ENCODE measurements at places on chromosomes 16 and 17.
A peak's percentile ranks its signal among the peaks of the same experiment; 100 is the strongest.

DNA sequence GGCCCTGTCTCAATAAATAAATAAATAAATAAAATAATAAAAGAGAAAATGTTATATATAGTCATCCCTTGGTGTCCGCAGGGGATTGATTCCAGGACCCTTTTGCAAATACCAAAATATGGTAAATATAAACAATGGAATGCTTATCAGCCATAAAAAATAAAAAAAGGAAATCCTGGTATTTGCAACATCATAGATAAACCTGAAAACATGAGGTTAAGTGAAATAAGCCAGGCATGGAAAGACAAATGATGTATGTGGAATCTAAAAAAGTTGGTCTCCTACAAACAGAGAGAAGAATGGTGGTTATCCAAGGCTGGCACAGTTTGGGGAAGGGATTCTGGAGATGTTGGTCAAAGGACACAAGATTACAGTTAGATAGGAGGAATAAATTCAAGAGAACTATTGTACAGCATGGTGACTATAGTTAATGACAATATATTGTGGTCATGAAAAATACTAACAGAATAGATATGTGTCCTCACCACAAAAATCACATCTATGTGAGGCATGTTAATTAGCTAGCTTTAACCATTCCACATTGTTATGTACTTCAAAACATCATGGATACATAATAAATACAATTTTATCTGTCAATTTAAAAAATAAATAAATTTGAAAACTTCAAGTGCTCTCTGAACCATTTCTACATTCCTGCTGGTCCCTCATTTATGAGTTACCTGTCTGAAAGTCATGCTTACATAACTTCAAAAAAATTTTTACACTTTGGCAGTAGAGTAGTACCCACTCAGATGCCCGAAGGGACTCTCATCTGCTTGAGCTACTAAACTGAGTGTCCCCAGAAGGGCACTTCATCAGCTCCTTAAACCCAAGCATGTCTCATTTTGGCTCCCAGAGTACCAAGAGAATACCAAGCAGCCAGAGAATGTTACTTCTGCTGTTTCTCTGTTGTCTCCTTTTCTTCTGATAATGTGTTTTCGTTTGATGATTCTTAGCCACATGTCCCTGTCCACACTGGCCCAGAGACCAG, 26.6 kb downstream of the N4BP1 start:
- DNase-seq = no peak

GRCh38 chr16:77409311-77409710, 25.5 kb downstream of the ADAMTS18 start:
- no peak for DNase-seq

- no peak for DNase-seq
These were observed 16.9 kb downstream of the SLC43A2 start for GRCh38 chr17:1611715-1612114.

- DNase-seq = no peak
These were observed 20.0 kb downstream of the OR2C1 start for GRCh38 chr16:3375680-3376079.

DNA sequence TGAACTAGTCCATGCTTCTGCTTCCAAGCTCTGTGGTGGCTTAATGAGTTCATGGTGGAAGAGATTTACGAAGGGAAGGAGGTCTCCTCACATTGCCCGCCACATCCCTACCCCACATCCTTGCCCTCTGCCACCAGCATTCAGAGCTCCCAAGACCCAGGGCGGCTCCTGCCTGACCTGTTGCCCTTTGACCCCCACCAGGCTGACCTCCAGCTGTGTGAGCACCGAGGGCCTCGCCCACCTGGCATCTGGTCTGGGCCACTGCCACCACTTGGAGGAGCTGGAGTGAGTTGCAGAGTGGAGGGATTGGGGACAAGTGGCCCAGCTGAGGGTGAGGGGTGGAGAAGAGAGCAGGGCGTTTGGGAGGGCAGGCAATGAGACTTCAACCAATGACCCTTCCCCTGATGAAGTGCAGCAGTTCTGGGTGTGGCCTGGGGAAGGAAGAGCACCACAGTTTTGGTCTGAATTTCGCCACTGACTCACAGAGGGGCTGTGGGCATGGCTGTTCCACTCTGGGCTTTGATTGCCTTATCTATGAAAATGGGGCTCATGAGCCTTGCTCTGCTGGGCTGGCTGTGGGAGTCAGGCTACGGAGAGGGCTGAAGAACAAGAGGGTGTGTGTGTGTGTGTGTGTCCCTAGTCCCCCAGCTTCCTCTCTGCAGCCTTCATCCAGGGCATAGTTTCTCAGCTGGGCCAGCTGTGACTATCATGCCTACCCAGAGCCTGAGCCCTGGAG, 22.6 kb upstream of the CPNE2 start:
- no peak for DNase-seq

DNA sequence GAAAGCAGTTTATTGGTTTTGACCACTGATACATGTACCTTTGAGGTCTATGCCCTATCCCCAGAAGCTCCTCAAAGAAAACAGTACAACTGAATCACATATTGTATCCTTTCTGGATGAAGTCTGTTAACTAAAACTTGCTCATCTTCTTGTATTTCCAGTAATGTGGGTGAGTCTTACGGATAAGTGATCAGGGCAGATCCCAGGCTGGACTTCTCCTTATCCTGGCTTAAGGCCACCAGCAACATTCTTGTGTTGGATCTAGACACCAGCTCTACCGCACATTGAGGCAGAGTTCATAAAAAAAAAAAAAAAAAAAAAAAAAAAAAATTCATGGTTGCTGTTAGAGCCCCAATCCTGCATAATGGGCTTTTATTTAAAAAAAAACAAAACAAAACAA, 536.7 kb upstream of the HSBP1 start:
- no peak for DNase-seq

GRCh38 chr16:81142864-81143263, 46.7 kb upstream of the GCSH start:
- no peak for DNase-seq

DNA sequence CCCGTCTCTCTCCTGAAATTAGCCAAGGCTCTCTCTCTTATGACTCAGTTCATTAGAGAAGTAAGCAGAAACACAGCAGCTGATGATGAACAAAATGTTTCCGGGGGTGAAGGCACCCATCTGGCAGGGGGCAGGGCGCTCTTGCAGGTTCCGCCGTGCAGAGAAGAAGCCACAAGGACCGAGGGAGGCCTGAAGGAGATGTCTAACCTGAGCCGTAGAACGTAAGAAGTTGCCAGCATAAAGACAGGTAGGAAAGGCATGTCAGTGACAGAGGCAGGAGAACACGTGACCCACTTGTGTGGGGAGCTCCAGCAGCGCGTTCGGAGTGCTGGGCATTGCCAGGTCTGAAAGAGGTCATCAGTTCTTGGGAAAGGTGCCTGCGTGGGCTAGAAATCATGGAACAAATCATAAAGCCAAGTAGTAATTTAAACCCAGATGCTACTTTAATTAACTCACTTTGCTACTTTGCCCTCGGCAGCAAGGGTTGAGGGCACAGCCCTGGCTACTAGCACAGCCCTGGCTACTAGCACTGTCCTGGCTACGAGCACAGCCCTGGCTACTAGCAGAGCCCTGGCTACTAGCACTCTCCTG, 198.6 kb downstream of the RPTOR start:
- DNase-seq = peak; percentile 47

GRCh38 chr16:10752843-10753523, 9.3 kb downstream of the NUBP1 start:
- no peak for DNase-seq

DNA sequence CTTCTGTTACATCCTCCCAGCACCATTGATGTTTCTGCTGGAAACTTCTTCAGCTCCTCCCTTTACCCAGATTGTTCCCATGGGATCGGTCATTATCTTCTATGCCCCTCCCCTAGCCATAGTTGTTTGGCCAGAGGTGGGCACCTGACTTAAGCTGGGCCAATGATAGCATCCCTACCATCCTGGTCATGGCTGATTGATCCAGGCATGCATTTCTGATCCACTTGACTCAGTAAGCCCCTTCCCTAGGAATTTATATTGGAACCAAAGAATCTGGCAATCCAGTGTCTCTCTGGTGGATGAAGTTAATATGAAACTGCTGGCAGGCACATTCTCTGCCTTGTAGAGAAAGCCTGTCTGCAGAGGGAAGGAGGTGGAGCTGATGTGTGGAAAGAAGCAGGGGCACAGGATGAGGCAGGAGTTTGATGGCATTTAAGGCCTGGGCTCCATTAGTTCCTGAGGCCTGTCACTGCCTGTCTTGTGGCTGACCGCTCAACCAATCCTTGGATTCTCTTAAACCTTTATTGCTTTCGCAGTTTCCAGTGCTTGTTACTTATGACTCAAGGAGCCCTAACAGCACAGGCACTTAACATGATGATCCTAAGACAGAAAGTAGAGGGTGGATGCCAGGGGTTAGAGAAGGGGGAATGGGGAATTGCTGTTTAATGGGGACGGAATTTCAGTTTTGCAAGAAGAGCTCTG, 152.4 kb downstream of the ABCC12 start:
- no peak for DNase-seq

GRCh38 chr17:30975042-30975820, 4.4 kb downstream of the RNF135 start:
- DNase-seq = no peak

- no peak for DNase-seq
These were observed 72.3 kb upstream of the CORO6 start for GRCh38 chr17:29694918-29695563.

GRCh38 chr17:80047176-80047575, 10.7 kb downstream of the CCDC40 start:
- DNase-seq = no peak

DNA sequence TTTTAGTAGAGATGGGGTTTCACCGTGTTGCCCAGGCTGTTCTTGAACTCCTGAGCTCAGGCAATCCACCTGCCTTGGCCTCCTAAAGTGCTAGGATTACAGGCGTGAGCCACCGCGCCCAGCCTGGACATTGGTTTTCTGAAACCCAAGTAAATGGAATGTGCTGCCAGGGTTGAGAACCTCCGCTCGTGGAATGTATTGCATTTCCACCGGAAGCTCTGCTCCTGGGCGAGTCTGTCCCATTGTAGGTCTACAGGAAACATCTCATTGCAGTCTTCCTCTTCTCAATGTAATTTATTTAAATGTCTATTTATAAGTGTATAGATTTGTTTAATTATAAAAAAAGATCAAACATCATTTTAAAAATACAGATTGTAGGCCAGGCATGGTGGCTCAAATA, 57.4 kb upstream of the HAPSTR1 start:
- DNase-seq = no peak
